Stimulated activated CD4-positive, alpha-beta T cell treated with anti-CD3 and anti-CD28 coated beads, Interleukin-4, amount 100 ng/mL, for 24 hours (primary cell): ENCODE measurements at places on chromosomes 12 and 14.
A peak's percentile ranks its signal among the peaks of the same experiment; 100 is the strongest.

GRCh38 chr14:61145903-61146481, 135.1 kb downstream of the TMEM30B start:
- DNase-seq = no peak

- DNase-seq = peak; percentile 52
Observed at GRCh38 chr14:91911474-91912032, 35.9 kb downstream of the FBLN5 start.

DNA sequence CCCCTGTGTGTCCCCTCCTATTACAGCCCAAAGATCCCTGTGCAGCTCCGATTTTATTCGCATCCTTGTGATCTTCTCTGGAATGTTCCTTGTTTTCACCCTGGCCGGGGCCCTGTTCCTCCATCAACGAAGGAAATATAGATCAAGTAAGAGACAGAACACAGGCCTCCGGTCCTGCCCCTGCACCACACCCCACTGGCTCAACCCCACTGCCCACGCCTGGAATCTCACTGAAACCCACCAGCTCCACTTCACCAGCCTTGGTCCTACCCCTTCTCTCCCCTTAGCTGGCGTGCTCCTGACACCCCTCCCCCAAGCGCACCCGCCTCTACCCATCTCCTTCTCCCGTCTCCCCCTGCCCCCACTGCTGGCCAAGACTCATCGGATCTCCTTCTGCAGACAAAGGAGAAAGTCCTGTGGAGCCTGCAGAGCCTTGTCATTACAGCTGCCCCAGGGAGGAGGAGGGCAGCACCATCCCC, 934 bp upstream of the TAPBPL start:
- no peak for DNase-seq

DNA sequence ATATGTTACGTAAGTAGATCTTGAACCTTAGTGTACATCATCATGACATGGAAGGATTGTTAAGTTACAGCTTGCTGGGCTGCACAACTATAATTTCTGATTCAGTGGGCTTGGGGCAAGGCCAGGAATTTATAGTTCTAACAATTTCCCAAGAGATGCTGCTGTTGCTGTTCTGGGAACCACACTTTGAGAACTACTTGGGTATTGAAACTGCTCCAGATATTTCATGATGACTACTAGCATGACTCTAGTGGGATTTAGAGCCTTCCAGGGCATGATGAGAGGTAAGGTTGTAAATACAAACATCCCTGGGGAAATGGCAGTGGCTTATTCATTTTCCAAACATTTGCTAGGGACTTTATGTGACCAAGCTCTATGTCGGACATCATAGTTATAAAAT, 904.8 kb upstream of the SEL1L start:
- DNase-seq = no peak

GRCh38 chr12:113845900-113846674, 120.0 kb downstream of the RBM19 start:
- DNase-seq = no peak

DNA sequence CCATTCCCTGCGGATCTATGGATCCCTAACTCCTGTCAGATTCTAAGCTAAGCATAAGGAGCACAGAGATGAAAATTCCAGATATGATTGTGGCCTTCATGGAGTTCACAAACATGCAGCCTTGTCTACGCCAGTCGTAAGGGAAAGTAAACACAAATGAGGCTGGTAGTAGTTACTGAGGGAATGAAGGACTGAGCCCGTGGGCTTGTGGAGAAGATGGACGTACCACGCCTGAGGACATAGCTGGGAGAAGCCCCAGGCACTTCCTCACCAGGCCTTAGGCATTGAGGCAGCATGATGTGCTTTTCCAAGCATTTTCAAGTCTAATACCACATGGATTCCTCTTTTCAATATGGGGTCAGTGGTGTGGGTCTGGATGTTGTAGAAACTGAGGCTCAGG, 515.2 kb downstream of the BCL11B start:
- no peak for DNase-seq

DNA sequence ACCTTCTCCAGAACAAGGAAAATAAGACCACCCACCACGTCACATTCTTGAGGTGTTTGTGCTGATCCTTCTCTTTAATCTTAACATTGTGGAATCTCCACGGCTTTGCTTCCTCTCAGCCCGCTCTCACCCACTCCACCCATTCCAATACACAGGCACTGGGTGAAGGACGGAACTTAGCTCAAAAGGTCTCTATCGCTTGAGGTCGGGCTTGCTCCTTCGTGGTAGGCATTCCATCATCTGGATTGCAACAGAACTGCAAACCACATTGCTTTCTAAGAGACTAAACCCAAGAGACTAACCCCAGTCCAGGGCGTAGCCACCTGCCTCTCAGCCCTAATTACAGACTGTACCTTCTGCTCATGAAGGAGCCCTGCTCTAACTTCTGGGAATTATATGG, 24.0 kb upstream of the MDM2 start:
- DNase-seq = no peak

- no peak for DNase-seq
Observed at GRCh38 chr14:105452963-105453362, 21.7 kb upstream of the CRIP2 start.

DNA sequence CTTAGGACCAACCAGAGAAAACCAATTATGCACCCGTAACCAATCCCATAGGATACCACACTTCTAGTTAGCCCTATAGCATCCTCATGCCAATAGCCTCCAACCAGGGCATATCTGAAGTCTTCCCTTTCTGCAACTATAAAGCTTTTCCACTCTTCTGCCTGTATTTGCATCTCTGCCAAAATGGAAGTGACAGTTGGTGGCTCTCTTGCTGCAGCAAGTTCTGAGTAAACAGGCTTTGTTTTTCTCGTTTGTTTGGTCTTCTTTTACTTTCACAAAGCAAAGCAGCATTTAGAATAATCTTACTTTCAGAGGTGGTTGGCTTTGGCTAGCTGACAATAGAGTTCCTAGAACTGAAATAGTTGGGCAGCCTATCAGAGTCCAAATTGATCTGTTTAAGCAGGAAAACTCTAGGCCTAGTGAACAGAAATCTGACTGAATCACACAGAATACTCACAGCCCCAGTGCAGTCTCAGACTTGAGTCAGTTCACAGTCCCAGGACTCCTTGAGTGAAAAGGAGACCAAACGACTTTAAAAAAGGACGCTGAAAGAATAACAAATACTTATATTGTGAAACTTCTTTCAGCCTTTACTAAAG, 1029.7 kb upstream of the LRFN5 start:
- no peak for DNase-seq

GRCh38 chr12:96445691-96446583, 43.4 kb upstream of the CFAP54 start:
- peak; percentile 65 for DNase-seq

- no peak for DNase-seq
Observed at GRCh38 chr14:44736326-44736725, 225.4 kb downstream of the KLHL28 start.

DNA sequence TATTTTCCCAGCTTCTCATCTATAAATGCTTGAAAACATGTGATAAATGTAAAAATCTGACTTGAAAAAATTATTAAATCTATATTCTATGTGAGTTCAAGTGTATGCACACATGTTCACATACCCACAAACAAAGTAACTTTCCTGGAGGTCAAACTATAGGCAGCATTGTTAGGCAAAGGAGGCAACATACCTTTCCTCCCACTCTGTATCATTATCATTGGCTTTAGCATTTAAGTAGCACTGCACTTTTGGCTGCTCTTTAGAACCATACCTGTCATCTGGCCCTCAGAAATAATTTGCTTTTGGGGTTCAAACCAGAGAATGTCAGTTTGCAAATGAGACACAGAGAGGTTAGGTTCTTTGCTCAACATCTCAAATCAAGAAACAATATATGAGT, 102.4 kb upstream of the CCDC196 start:
- DNase-seq = no peak

DNA sequence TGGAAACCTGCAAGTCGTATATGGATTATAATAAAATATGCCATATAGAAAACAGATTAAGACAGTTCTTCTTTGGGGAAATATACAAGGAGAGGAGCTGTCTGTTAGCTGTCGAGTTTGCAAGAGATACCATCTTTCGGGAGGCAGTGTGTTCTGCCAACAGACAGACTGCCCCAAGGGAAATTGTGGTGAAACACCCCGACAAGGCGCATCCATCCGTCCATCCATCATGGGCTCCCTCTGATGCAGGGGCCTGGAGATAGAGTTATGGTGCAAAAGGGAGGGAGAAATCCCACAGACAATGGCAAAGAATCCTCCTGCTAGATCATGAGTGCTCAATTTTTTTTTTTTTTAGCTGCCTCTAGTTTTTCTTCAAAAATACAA, 156.3 kb downstream of the DPF3 start:
- no peak for DNase-seq

- no peak for DNase-seq
Observed at GRCh38 chr12:116613256-116613655, 54.1 kb downstream of the MAP1LC3B2 start.

GRCh38 chr12:49866859-49867569, 24.1 kb upstream of the BCDIN3D start:
- peak; percentile 79 for DNase-seq

GRCh38 chr12:25745281-25745680, 192.2 kb upstream of the LMNTD1 start:
- no peak for DNase-seq

DNA sequence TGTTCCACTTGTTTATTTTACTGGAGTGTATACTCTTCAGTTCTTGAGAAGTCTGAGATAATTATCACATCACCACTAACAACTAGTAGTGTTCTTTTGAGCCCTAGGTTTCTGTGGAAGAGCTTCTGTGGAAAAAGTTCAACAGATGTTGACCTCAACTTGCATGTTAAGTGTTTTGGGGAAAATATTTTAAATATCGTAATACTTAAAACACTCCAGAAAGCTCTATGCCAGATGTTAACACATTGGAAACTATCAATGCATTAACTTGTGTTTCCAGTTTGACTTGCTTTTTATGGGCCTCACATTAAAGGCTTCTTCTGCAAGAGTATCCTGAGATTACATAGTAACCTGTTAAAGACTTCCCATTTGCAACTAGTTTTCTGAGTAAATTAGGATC, 173.1 kb downstream of the DUSP6 start:
- no peak for DNase-seq

DNA sequence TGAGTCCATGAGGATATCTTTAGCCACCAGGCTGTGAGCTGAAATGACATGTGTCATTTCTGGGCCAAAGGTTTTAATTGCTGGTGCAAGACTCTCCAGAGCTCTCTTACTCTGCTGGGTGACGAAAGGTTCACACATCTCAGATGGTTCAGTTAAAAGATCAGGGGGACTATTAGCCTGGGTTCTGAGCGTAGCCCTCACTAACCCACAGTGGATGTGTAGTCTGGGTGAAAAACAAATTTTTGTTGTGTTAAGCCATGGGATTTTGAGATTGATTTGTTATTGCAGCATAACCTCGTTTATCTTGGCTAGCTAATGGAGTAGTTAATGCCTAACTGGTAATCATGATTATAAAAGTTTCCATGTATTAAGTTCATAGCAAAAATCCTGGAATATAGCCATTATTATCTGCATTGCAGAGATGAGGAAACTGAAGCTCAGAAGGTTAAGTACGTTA, 251.5 kb downstream of the RMST start:
- DNase-seq = no peak

DNA sequence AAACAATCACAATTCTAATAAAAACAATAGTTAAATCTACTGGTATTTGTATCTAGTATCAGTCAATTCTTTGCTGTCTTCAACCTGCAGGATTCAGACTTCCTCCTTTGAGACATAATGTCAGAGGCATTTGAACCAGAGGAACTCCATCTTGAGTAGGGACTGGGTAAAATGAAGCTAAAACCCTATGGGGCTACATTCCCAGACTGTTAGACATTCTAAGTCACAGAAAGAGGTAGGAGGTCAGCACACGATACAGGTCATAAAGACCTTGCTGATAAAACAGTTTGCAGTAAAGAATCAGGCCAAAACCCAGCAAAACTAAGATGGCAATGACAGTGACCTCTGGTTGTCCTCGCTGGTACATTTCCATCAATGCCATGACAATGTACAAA, 48.2 kb upstream of the MAP3K9 start:
- DNase-seq = no peak

DNA sequence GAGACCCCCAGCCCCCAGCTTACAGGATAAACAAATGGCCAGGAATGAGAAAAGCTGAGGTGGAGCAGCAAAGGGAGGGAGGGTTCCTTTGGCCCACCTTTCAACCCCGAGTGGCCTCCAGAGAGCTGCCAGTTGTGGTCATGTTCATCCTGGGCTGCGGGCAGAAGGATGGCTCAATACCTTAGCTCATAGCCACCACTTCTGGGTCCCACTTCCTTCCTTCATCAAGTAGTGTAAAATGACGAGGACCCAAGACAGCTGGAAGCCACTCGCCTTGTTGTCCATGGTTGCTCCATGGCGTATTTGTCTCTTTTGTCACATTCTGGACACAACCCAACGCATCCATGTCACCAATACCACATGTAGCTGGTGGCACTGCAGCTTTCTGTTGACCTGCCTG, 24.2 kb downstream of the CRACR2A start:
- DNase-seq = no peak

- no peak for DNase-seq
Observed at GRCh38 chr12:104751120-104751519, 207.0 kb downstream of the SLC41A2 start.

DNA sequence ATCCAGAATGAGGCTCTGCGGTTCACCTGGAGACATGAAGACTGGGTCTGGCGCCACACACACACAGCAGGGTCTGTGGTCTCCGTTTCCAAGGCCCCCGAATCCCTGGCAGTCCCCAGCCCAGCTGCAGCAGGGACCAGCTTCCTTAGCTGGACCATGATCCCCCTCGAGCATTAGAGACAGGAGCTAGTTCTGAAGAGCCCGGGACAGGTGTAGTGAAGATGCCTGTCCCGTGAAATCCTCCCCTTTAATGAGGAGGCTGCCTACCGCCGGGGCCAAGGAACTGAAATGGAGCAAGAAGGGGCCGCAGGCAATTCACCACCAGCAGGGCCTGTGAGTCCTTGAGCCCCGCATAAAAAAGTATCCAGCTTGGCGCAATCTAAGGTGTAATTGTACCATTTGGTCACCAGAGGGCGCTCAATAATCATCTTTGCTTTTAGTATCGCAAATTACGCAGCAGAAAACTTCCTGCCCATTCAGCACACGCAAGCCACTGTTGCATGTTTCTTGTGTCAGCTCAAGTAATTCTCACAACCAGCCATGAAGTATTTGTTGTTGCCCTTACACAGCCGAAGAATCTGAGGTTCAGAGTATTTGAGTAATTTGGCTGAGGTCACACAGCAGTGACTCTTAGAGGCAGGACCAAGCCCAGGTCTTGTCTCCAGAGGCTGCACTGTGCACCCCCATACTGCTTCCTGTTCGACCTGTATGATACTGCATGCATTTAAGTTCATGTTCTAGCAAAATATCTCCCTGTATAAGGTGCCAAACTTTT, 54.3 kb upstream of the PPP2R5C start:
- peak; percentile 74 for DNase-seq

- DNase-seq = no peak
Observed at GRCh38 chr14:42517806-42518500, 911.3 kb downstream of the LRFN5 start.

DNA sequence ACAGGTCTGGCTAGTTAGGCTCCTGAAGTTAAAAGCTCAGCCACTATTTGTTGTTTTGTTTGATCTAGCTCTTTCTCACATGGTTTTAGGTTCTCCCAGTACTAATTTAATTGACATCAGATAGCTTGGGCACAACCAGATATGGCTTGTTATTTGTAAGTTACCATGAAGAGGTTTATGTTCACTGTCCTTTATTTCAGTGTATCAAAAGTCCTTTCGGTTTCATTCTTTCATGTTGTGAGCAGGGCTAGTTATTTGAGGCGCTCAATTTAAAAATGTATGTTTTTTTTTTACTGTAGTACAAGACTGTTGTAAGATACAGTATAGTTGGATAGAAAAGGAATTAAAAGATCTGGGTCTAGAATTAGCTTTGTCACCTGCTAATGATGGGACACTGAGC, 7.0 kb downstream of the GPX2 start:
- no peak for DNase-seq
